ENCODE measurements at places on chromosomes 1 and 21.

DNA sequence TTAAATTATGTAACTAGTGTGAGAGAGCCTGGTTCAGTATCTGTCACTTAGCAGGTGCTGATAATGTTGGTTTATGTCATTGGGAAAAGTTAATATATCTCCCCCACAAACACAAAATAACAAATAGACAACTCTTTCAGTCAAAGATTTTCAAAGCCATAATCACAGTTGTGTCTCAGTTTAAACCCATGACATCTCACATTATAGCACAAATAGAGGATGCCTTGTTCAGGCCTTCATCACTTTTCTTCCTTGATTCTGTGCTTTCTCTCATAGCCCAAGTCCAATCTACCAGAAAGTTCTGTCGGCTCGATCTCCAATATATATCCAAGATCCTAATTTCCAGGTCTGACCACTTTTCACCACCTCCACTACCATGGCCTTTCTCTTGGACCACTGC lies 6.2 kb upstream of the EPS15 start:
- no peak for DNase-seq

- no peak for DNase-seq
Measured at GRCh38 chr21:45768011-45768739, 124.7 kb downstream of the PCBP3 start.

GRCh38 chr1:2911421-2912178 lies 109.7 kb upstream of the ACTRT2 start:
- no peak for DNase-seq

GRCh38 chr1:180269645-180270529 lies 39.8 kb downstream of the LHX4 start:
- no peak for DNase-seq

GRCh38 chr1:47188791-47189785 lies 748 bp downstream of the PDZK1IP1 start:
- no peak for DNase-seq

DNA sequence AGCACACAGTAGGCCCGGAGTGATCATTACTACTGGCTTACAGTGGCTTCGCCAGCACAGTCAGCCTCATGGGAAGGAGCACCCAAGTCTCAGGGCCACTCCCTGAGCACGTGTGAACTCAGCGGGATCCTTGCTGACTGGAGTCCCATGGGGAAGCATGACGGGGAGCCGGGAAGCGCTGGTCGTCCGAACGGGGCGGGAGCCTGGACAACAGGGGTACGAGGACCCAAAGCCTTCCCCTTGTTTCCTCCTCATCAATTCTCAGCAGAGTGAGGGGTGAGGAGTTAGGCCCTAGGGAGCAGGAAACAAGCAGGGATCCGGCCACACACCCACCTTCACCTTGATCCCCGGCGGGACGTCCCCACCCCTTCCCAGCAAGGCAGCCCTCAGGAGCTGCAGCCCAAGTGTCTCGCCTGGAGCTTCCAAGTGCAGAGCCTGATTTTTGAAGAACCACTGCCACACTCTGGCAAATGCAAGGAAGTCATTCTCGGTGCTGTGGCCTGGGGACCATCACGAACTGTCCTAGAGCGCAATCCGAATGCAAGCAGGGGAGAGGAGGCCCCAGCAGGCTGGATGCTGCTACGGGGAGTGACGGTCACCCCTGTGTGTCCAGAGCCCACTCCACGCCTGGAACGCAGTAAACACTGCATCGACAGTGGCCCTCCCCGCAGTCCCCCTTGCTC lies 35.5 kb downstream of the TOMM20 start:
- peak; percentile 32 for DNase-seq

- no peak for DNase-seq
Measured at GRCh38 chr1:210231846-210232510, 618 bp upstream of the SERTAD4 start.

GRCh38 chr1:109613361-109614147 lies 5.9 kb downstream of the GNAT2 start:
- DNase-seq, result no peak

DNA sequence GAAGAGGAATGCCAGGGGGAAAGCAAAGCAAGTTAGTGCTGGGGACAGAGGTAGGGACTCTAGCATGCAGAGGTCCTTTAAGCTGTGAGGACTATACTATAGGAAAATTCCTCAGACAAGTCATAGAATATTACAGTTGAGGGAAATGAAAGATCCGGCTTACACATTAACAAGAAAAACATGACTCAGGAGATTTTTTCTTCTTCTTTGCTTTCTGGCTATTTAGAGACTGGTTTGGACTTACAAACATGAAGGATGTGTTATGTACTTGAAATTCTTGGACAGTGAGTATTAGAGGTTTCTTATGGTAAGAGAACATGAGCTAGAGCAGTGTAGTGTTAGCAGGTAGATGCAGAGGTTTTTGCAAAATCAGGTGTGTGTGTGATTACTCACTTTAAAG lies 24.9 kb downstream of the USP25 start:
- no peak for DNase-seq

DNA sequence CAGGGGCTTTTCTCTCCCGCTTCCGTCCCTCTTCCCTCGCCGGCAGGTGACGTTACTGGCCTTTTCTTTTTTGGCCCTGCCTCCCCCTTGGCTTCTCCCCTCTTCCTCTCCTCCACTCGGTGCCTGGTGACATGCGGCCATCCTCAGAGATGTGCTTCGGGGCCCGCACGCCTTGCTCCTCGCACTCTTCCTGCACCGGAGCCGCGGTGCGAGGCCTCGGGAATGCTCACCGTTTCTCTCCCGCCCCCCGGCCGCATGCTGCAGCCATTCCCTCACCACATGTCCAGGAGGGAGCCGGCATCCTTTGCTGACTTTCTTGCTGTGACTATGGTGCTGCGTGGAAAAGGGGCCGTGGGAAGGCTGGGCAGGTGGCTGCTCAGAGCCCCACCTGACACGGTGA lies 39.3 kb downstream of the PDE9A start:
- no peak for DNase-seq

DNA sequence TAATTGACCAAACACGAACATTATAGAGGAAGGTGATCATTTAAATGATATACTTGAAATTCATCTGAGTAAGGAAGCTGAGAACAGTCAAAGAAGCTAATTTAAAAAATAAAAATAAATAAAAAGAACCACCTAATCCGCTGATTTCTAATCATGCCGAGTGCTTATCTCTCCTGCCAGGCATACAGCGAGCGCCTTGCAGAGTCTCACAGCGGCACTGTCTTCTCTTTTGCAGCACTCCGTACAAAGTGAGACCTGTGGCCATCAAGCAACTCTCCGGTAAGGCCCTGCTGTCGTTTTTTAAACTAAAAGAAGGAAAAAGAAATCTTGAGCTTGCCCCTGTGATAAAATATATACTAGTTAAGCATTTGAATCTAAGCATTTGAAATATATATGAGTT lies 45.3 kb downstream of the PDE9A start:
- no peak for DNase-seq

DNA sequence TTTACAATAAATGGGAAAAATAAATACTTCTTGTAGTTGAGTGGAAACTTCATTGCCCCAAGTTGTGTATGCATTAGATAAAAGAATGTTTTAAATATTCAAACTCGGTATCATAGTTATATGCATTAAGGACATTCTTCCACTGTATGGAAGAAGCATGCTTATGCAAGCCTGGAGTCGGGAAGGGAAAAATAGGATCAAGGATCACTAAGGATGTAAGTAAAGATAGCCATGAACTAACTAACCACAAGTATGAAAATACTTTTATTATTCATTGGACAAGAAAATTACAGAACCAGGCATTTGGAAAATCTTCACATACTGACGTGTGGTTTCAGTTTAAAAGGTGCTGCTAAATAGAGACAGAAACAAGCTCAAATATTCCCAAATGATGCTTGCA lies 26.9 kb upstream of the DPYD start:
- no peak for DNase-seq

- DNase-seq, result no peak
Measured at GRCh38 chr1:59701376-59701775, 113.4 kb upstream of the HOOK1 start.

GRCh38 chr1:116514708-116515525 lies 55.9 kb downstream of the CD58 start:
- DNase-seq, result peak; percentile 96

GRCh38 chr1:44610527-44611148 lies 63.6 kb downstream of the TMEM53 start:
- no peak for DNase-seq

GRCh38 chr1:93349231-93350135 lies 3.8 kb downstream of the DR1 start:
- peak; percentile 19 for DNase-seq

- DNase-seq, result peak; percentile 66
Measured at GRCh38 chr1:108049178-108049819, 84.3 kb upstream of the VAV3 start.

GRCh38 chr1:51622455-51622913 lies 5.6 kb downstream of the OSBPL9 start:
- DNase-seq, result peak; percentile 82

DNA sequence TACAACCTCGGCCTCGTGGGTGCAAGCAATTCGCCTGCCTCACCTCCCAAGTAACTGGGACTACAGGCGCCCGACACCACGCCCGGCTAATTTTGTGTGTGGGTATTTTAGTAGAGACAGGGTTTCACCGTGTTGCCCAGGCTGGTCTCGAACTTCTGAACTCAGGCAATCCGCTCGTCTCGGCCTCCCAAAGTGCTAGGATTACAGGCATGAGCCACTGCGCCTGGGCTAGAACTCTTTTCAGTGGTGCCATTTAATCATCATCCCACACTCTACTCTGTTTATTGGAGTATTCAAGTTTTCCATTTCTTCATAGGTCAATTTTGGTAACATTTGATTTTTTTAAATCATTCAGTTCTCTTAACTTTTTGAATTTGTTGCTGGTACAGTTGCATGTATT lies 101.3 kb downstream of the DHRS3 start:
- DNase-seq, result no peak

DNA sequence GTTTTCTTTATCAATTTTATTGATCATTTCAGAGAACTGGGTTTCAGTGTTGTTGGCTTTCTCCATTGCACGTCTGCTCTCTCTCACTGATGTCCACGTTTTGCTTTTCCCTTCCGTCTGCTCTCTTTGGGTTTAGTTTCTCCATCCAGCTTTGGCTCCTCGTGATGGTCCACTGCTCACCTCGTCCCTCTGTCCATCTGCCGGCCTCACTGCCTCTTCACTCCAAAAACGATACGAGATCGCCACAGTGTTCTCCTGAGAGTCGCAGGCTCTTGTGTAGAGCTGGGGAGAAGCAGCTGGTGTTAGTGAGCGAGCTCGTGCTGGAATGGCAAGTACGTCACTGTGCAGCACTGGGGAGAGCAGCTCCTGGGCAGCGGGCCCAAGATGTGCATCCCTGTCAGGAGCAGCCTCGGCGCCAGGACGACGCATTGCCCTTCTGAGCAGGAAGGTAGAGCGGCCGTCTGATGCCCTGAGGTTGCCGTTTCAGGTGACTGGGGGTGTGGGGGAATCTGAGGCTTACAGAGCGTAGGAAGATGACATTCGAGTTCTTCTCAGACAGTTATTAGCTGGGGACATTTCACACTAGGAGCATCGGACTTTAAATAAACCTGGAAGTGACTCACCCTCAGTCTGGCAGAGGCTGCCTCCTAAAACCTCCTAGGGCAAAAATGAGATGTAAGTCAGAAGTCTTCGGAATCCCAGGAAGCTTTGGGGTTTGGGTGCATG lies 31.4 kb upstream of the PCBP3 start:
- DNase-seq, result no peak

GRCh38 chr1:64550510-64550909 lies 80.6 kb downstream of the CACHD1 start:
- no peak for DNase-seq

- DNase-seq, result no peak
Measured at GRCh38 chr1:172513479-172513878, 19.5 kb upstream of the SUCO start.

- no peak for DNase-seq
Measured at GRCh38 chr1:31227891-31228568, 11.7 kb downstream of the NKAIN1 start.

DNA sequence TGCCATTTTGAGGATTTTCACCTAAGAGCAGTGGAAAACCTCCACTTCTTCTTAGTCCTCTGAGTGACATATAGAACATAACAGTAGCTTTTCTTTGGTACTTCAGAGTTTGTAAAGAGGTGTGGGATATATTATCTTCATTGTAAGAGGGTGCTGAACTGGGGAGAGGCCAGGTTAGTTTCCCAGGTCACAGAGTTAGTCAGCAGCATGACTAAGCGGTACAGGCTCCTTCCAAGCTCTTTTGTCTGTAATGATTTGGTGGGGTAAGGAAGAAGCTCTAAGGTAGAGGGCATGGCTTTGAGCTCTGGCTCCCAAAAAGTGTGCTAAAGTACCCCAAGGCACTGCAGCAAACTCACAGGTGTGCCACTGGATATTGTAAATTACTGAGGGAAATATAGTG lies 325.0 kb upstream of the PLXNA2 start:
- no peak for DNase-seq

DNA sequence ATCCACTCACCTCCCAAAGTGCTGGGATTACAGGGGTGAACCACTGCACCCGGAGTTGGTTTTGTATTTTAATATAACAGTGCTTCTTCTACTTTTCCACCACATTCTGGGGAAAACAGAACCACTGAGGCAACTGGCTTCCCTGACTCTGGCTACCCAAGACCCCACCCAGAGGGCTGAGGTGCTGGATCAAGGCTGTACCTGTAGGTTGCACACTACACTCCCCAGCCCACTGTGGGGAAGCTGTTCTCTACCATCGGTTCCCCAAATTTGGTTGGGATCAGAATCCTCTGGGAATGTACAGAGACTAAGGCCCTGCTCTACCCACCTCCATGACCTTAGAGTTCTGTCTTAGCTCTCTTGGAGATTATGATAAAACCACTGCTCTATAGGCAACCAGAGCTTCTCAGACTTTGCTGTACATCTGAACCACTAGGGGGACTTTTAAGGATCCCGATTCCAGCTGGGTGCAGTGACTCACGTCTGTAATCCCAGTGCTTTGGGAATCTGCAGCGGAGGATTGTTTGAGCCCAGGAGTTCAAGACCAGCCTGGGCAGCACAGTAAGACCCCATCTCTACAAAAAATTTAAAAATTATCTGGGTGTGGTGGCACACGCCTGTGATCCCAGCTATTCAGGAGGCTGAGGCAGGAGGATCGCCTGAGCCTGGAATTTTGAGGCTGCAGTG lies 51.6 kb downstream of the GNG4 start:
- DNase-seq, result peak; percentile 31

DNA sequence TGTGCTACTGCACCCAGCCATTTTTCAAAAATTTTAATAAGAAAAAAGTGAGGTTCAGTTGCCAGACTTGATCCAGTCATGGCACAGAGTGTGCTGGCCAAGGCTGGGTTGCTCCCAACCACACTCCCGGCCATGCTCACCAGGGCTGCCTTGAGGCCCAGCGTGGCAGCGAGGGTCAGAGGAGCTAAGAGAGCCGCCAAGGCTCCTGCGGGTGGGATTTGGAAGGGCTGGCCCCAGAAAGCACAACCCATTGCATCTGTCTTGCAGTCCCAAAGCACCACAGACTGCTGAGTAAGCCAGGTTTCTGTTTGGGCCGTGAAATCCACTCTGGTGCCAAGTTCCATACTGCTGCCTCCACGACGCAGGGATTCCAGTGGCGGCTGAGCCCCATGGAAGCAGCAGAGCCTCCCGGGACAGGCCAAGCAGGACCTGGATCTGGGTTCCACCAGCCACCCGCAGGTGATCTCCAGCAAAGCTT lies 22.6 kb downstream of the ZBTB17 start:
- no peak for DNase-seq

- DNase-seq, result no peak
Measured at GRCh38 chr1:87296206-87296605, 32.5 kb upstream of the LMO4 start.

- DNase-seq, result no peak
Measured at GRCh38 chr1:215282557-215282956, 200.0 kb downstream of the KCNK2 start.
